ENCODE measurements at places on chromosomes 4 and X. TPM values are rescaled to one million over a fixed set of nuclear protein-coding genes. Genes with fewer than 3 reads are reported as not detected.

DNA sequence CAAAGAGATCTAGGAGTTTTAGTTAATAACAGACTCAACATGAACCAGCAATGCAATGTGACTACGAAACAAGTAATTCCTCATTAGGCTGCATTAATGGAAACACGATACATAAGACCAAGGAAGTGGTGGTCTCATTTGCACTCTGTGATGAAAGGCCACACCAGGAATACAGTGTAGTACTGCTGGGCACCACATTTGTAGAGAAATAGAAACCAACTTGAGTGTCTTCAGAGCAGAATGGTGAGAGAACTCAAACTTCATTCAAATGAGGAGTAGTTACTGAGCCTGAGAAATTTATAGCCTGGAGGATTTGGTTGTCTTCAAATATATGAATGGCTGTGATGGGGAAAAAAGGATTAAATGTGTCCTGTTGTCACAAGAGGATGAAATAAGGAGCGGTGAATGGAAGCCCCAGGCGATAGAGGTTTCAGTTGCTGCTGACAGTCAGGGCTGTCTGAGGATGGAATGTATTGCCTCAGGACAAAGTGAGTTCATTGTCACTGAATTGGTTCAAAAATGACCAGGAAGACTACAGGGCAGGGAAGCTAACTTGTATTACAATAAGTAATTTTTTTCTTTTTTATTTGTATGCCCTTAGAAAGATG, 50.9 kb downstream of the NFKB1 start:
- no peaks in the 10 kb centered on the region for H3K27me3 ChIP-seq
- peaks cover 7% of the 10 kb centered on the region for H3K36me3 ChIP-seq
- H3K4me3 ChIP-seq, result no peak overlapping the region

- H3K27ac ChIP-seq, result no peak overlapping the region
- no peak overlapping the region for H3K4me3 ChIP-seq
- DNase-seq, result no peak
- no peaks in the 10 kb centered on the region for H3K36me3 ChIP-seq
- no peaks in the 10 kb centered on the region for H3K27me3 ChIP-seq
Observed at GRCh38 chr4:163930086-163930485, 435.6 kb downstream of the TMA16 start.

The DMP1 gene
- total RNA-seq, result not detected

GRCh38 chr4:1212546-1213335, 36.2 kb downstream of the CTBP1 start:
- H3K36me3 ChIP-seq, result peaks cover 54% of the 10 kb centered on the region
- H3K27ac ChIP-seq, result peak overlapping the region; percentile 11
- DNase-seq, result peak; percentile 68
- no peaks in the 10 kb centered on the region for H3K27me3 ChIP-seq

DNA sequence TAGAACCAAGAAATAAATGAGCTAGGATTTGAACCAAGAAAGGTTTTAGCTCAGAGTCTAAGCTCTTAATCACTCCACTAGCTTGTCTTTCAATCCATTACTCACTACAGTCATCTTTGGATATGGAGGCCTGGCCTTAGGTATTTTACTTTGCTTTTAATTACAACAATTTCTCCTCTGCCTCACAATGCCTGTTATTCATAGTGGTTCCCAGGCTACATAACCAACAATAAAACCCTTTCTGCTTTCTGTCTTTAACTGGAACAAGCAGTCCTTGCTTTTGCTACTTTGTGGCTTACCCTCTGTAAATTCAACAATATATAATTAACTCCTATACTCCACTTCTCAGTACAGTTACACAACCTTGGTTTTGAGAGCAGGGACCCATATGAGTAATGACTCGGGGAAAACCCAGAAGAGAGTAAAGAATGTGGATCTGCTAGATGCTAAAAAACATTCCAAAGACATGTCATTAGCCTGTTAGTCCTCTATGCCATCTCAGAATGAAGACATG, 94.7 kb upstream of the NAP1L5 start:
- H3K27me3 ChIP-seq, result no peaks in the 10 kb centered on the region
- H3K4me1 ChIP-seq, result peaks cover 9% of the 10 kb centered on the region
- H3K36me3 ChIP-seq, result peaks cover 5% of the 10 kb centered on the region
- peak overlapping the region; percentile 65 for H3K27ac ChIP-seq
- no peak overlapping the region for H3K4me3 ChIP-seq

DNA sequence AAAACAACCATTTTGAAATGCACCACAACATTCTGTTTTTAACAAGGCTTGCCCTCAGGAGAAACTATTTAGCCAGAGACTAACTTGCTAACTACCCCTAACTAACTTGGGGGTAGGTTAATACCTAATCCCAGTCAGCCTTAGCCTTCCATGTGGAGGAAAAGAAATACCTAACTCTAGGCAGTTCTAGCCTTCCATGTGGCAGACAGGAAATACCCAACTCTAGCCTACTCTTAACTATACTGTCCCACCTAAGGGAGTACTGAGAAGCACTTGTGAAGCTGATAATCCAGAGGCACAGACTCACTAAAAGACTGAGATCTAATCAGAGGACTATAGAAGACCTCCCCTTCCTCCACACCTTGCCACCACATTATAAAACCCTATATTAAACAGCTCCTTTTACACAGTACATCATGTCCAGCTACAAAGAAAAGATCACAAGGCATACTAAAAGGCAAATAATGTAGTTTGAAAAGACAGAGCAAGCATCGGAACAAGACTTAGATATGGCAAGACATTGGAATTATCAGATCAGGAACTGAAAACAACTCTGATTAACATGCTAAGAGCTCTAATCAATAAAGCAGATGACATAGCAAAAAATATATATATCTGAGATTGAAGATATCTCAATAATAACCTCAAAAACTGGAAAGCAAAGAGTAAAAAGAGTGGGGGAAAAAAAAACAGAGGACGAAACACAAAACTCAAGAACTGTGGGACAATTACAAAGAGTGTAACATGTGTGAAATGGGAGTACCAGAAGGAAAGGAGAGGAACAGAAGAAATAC, 52.2 kb downstream of the FRYL start:
- no peak for DNase-seq
- peaks cover 24% of the 10 kb centered on the region for H3K4me1 ChIP-seq
- no peaks in the 10 kb centered on the region for H3K36me3 ChIP-seq
- no peaks in the 10 kb centered on the region for H3K27me3 ChIP-seq
- H3K4me3 ChIP-seq, result no peak overlapping the region

The XAGE2 gene
- total RNA-seq, result not detected
